ENCODE measurements at places on chromosomes 12 and 14.
A peak's percentile ranks its signal among the peaks of the same experiment; 100 is the strongest.

DNA sequence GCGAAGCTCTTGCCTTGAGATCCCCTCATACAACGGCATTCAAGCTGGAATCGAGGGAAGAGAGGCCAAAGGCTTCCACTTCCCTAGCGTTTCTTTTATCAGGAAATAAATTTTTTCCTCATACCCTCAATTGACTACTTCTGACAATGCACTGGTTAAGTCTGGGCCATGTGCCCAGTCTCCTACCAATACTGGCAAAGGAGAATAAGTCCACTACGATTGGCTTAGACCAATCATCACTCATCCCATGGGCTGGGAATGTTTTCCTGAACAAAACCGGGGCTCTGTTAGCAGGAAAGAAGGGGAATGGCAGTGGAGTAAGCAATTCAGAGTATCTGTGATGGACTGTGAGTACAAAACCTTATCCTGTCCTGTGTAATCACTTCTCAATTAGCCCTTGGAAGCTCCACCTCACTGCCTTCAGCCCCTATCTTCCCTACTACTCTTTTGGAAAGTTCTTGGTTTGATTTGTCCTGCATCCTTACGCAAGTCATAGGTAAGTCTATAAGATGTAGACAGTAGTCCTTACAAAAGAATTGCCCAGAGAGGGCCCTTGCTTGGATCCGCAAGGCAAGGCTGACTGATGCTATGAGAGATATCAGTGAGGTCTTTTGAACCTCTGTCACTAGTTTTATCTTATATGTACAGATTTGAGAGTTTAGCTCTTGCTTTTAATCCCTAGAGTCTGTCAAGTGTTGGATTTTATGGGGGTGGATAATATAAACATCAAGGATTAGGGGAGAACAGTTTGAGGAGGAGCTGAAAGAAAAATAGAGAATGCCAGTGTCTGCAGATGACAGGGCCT lies 36.3 kb upstream of the CDK17 start:
- DNase-seq = no peak

GRCh38 chr12:8609061-8609570 lies 3.5 kb downstream of the AICDA start:
- peak; percentile 78 for DNase-seq

DNA sequence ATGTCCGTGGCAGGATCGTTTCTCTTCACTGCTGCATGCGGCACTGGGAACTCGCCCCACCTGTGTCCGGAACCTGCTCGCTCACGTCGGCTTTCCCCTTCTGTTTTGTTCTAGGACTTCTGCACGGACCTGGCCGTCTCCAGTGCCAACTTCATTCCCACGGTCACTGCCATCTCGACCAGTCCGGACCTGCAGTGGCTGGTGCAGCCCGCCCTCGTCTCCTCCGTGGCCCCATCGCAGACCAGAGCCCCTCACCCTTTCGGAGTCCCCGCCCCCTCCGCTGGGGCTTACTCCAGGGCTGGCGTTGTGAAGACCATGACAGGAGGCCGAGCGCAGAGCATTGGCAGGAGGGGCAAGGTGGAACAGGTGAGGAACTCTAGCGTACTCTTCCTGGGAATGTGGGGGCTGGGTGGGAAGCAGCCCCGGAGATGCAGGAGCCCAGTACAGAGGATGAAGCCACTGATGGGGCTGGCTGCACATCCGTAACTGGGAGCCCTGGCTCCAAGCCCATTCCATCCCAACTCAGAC lies 1.2 kb downstream of the FOS start:
- no peak for DNase-seq

GRCh38 chr14:105249182-105250007 lies 1.1 kb downstream of the BTBD6 start:
- peak; percentile 50 for DNase-seq

DNA sequence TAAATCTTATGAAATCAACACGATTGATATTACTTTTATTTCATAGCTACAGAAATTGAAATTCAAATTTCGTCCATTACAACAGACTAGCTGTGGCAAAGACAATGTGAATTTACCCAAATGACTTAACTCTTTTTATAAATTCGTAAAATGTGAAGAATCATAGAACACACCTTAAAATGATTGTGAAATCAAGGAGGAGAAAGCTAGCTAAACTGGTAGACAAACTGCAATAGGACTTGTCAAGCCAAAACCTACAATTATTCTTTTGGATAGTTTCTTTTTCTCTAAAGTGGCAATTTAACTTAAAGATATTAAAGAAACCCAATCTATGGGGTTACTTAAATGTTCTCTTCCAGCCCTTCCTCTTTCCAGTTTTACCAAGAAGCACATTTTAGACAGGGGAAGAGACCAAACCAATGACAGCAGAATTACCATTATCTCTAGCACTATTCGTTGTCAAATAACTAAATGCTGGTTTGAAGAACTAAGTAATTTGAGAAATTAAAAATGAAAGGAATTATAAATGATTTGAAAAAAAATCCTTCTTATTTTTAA lies 807 bp upstream of the SLC16A7 start:
- no peak for DNase-seq

DNA sequence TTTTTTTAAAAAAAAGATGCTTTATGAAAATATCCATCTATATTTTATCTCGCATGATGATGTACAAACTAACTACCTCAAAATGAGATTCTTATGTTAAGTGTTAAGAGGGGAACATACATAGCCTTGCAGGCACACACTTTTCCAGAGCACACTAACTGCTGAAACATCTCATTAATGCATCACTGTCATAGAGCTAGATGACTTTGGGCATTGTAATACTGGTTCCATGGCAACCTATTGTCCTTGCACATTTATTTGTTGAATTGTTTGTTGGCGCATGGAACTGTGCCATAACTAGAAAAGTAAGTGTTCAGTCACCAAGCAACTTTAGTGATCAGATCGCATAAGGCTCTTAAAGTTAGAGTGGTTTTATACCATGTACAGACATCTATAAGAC lies 348.3 kb downstream of the GALC start:
- DNase-seq = no peak

DNA sequence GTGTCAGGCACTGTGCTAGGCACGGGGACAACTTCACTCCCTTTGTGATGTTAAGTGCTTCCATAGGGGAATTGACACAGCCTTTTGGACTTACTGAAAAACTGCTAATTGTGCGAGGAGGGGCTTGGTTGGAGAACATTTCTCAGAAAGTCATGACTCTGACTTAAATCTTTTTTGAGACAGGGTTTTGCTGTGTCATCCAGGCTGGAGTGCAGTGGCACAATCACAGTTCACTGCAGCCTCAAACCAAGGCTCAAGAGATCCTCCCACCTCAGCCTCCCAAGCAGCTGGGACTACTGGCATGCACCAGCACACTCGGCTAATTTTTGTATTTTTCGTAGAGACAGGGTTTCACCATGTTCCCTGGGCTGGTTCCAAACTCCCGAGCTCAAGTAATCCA lies 10.2 kb upstream of the LTBP2 start:
- no peak for DNase-seq

DNA sequence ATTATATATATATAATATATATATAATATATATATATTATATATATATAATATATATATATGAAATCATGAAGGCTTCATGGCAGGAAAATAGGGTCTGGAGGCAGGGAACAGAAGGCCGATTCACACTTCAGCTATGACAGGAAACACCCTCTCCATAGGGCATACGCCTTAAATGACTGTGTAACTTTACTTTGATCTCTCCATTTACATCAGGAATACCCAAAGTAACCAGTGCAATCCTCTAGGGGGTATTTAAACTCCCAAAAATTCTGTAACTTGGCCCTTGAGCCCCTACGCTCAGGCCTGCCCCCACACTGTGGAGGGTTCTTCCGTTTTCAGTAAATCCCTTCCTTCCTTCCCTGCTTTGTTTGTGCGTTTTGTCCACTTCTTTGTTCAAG lies 40.4 kb upstream of the PPP2R5C start:
- no peak for DNase-seq

DNA sequence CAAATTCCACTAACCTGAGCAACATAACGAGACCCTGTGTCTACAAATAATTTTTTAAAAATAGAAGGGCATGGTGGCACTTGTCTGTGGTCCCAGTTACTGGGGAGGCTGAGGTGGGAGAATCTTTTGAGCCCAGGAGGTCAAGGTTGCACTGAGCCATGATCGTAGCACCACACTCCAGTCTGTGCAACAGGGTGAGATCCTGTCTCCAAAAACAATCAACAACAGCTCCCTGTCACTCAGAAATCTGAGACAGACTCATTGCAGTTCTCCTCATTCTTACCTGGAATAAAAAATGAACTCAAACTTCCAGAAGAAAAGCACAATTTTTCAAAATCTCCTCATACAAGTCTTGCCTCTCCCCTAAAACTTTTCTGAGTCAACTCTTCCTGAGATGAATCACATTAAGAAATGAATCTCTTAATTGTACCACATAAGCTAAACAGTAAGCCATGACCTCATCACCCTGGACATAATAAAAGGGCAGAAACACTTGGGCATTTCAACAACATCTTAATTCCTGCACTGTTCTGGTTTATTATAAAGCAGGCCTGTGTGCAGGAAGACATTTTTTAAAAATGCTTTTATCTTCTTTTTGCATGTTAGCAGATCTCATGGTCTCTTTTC lies 214.3 kb upstream of the CDKN3 start:
- no peak for DNase-seq

- peak; percentile 16 for DNase-seq
Observed at GRCh38 chr14:104138718-104139459, 502 bp downstream of the KIF26A start.

DNA sequence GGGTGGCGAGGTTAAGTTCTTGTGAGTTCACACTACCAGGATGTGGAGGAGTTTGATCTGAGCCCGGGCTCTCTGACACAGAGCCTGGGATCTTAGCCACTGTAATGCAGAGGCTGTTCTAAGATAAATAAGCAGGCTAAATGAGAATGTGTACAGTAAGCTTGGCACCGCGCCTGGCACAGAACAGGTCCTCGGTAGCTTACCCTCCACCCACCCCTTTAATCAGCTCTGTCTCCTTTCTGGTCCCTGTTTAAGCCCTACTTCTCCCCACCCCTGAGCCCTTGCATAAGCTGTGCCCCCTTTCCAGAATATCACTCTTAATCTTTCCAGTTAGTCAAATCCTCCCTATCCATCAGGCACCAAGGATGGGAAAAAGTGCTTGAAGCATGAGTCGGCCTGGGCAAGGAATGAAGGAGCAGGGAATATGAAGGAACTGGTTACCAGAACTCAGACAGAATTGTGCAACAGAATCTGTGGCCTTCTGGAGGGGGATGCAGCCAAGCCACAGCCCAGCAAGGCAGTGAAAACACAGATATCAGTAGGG lies 32.8 kb upstream of the CMKLR1 start:
- peak; percentile 82 for DNase-seq

GRCh38 chr12:57603815-57604453 lies 690 bp upstream of the DTX3 start:
- DNase-seq = peak; percentile 69

DNA sequence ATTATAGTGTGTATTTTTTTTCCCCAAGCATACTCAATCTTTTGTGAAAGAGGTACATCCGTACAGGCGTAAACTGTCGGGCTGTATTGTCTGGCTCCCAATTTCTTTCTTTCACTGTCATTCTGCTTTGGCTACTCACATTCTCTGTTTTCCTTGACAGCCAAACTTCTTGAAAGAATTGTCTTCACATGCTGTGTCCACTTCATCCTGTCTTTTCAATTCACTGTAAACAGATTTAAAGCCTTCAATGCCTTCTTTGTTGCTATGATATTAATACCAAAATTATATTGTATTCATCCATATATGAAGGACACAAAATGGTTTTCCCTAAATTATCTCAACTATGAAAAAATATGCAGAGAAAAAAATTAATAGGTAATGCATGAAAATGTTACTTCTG lies 6.0 kb upstream of the ATP23 start:
- no peak for DNase-seq

GRCh38 chr12:5200278-5201087 lies 156.8 kb downstream of the KCNA5 start:
- peak; percentile 4 for DNase-seq

GRCh38 chr12:53994009-53994263 lies 6.0 kb upstream of the HOXC9 start:
- DNase-seq = no peak

DNA sequence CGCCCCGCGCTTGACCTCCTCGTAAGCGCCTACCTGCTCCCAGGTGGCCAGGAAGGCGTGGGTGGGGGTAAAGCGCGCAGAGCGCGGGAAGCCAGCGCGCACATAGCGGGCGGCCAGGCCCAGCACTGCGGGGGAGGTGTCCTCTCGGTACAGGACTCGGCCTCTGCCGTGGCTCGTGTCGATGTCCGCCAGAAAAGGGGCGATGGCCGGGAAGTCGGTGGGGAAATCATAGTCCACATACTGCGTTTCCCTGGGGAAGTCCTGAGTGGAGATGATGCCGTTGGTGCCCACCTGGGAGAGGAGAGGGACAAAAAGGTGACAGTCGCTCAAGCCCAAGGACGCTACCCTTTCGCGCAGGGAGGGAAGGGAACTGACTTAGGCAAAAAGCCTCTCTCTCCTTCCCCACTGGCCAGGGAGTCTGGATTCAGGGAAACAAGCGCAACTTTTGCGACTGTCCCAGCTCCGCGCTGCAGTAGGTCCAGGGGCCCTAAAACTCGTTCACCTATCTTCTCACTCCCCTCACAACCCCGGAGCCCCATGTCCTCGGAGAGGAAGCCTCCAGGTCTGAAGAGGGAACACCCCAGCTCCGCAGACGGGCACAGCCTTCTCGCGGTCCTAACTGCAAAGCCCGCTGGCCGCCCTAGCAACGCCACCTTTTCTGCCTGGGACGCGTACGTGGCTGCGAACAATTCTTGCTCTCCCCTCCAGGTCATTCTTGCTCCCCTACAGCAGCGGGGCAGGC lies 815 bp downstream of the NID2 start:
- DNase-seq = peak; percentile 53

- DNase-seq = no peak
Observed at GRCh38 chr12:124147027-124147426, 147.9 kb upstream of the RFLNA start.

- no peak for DNase-seq
Observed at GRCh38 chr12:113535100-113535499, 63.4 kb upstream of the LHX5 start.

GRCh38 chr14:81269100-81269978 lies 48.6 kb upstream of the GTF2A1 start:
- peak; percentile 84 for DNase-seq

DNA sequence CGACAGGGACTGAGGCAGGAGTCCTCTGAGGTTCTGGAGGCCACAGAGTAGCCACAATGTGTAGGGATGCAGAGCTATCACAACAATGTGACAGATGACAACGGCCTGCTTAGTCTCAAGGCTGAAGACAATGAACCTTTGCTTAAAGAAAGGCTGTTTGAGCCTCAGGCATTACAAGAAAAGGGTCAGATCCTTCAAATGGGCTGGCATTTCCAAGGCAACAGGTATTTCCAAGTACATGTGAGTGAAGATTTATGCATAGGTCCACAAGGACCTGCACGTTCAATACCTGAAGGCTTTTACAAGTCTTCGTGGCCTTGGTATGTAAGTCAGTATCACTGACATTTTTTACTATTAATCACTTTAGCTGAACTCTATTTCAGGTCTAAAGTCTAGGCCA lies 62.0 kb downstream of the TMCC3 start:
- no peak for DNase-seq

DNA sequence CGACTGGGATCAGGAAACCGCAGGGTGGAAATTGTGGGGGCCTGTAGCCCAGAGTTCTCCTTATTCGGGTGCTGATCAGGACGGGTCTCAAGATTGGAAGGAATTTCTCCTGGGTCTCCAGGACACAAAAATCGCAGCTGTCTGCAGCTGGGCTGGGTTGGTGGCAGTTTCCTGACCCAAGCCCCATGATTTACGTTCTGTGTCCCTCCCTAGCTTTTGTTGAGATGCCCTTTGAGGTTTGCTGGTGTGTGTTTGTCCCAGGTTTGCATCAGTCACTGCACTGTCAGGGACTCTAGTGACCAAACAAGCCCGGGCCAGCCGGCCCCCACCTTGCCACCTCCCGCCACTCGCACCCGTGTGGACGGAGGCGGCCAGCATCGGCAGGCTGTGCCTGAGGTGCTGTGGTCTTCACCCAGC lies 89.5 kb downstream of the FBXL14 start:
- DNase-seq = no peak

Data from choroid plexus epithelial cell (primary cell).